ENCODE measurements at places on chromosomes 7 and 10.

DNA sequence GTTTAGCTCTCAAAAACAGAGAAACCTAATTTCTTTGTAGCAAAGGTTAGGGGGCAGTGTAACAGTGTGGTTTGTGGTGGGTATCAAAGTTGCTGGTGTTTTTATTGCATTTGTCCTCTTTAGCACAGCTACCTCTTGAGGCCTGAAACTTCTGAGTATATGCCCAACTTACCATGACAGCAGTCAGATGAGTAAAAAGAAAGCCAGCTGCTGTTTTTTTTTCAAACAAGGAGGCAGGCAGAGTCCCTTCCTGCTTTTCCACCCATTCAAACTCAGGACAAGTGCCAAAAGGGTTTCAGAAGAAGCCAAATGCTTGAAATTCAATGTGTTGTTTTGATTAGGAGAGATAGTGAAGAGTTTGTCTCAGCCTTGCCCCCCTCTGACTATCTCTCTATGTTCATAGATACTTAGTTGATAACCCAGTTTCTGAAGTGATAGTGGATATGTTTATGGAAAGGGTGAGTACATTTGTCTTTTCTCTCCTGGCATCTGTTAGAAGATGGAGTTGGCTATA lies 23.1 kb downstream of the GBF1 start:
- DNase-seq, result no peak

GRCh38 chr7:24836084-24836483 lies 78.8 kb upstream of the GSDME start:
- no peak for DNase-seq

GRCh38 chr10:83932245-83932644 lies 207.1 kb upstream of the GHITM start:
- DNase-seq, result no peak

GRCh38 chr10:76946270-76946669 lies 691.3 kb downstream of the KCNMA1 start:
- no peak for DNase-seq

DNA sequence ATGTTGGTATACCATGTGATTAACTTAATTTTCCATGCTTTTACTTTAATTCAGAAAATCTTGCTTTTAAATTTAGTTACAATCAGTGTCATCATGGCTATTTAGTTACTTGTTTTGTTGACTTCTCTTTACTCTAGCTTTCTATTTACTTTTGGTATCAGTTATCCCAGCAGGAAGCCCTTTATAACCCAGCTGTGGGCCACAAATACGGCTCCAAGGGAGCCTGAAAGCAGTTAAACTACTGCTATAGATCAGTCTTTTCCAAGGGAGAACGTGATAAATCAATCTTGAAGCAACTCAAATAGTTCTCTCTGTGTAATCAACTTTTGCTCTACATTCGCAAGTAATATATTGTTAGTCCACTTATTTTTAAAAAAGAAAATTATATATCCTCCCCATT lies 287.4 kb downstream of the CACNA2D1 start:
- DNase-seq, result no peak

GRCh38 chr10:22271786-22272185 lies 44.4 kb upstream of the COMMD3 start:
- DNase-seq, result no peak

- DNase-seq, result no peak
Measured at GRCh38 chr10:88372051-88372715, 210.9 kb downstream of the RNLS start.

DNA sequence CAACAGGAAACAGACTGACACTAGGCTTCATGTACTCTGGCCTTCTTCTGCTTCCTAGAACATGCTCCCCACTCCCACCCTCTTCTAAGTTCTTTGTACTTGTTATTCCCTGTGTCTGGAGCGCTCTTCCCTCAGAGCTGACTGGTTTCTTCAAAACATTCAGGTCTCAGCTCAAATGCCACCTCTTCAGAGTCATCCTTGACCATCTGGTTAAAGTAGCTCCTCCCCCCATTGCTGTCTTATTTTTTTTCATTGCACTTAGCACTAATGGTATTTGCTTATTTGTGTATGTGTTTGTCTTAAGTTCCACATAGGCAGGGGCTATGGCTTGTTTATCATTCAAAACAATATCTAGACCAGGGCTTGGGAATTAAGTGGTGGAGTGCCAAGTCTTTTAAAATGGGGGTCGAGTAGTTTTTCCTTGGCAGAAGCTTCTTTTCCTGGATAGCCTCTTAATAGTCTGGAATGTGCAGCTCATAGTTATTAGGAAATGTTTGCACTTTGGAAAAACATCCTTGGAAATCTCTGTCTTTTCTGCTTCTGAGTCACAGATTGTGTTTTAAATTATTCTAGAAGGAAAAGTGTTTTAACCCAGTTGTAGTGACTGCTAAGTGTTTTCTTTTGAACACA lies 60.0 kb downstream of the RALA start:
- DNase-seq, result no peak

- no peak for DNase-seq
Measured at GRCh38 chr10:17780727-17781126, 28.4 kb upstream of the MRC1 start.

DNA sequence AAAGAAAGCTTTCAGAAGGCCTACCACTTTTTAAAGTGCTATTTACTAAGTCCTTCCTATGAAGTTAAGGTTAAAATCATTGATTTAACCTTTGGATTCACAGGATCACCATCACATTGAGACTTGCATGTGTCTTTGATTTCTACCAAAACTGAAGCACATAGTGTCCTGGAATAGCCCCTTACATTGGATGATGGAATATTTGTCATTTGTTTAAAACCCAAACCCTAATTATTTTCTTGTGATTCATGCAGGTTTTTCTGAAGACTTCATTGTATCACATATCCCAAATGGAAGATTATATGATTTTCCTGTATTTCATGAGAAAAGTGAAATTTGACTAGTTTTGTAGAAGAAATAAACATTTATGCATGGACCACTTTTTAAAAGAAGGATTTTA lies 3.3 kb downstream of the SEMA3A start:
- no peak for DNase-seq

- DNase-seq, result peak; percentile 22
Measured at GRCh38 chr7:22660732-22661131, 66.3 kb upstream of the IL6 start.

DNA sequence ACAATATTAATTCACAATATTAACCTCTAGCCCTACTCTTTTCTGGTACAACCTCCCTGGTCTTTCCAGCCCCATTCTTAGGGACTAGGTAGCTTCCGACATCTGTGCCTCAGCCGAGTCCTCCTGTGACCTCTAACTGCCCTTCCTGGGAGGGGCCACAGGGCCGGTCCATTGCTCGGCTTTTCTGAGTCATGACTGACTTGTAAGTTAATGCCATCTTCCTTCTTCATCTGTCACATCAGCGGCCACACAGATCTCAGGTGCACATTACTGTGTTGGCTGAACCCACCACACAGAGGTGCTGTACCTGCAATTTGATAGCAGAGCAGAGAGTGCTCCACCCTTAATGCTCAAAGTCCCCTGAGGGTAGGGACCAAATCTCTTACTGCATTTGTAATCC lies 4.1 kb upstream of the CPA4 start:
- DNase-seq, result peak; percentile 14

- DNase-seq, result no peak
Measured at GRCh38 chr7:149752646-149753045, 20.7 kb downstream of the ZNF467 start.

- DNase-seq, result no peak
Measured at GRCh38 chr10:112143420-112143819, 40.1 kb downstream of the GPAM start.

- DNase-seq, result no peak
Measured at GRCh38 chr10:108801775-108802517, 1121.4 kb downstream of the XPNPEP1 start.

DNA sequence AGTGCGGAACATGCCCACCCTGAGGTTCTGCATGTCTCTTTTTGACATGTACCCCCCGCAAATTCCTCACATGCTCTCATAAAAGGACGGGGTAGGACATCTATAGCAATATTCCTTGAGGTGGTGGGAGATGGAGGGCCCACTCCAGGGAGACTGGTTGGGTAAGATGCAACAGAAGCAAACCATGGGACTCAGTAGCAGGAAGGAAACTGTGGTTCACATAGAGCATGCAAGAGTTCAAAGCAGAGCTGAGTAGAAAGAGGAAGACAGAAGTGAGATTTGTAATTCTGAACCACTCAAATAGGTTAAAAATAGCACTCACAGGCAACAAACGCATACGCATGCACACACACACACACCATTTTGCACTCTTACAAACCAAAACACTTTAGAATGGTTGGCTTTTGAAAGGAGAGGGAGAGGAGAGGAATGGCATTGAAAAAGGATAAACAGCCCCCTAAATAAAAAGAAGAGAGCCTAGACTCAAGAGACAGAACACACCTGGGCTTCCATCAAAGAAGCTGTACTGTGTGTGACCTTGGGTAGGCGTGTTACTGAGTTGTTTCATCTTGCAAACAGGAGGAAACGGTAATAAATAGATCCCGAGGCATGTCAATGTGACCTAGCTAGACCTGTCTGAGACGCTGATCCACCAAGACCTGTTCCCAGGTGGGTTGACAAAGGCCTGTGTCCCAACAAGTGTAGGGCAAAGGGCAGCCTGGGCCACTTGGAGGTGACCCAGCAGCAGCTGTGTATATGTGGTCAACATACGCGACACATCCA lies 77.6 kb upstream of the LRRC4 start:
- DNase-seq, result no peak

DNA sequence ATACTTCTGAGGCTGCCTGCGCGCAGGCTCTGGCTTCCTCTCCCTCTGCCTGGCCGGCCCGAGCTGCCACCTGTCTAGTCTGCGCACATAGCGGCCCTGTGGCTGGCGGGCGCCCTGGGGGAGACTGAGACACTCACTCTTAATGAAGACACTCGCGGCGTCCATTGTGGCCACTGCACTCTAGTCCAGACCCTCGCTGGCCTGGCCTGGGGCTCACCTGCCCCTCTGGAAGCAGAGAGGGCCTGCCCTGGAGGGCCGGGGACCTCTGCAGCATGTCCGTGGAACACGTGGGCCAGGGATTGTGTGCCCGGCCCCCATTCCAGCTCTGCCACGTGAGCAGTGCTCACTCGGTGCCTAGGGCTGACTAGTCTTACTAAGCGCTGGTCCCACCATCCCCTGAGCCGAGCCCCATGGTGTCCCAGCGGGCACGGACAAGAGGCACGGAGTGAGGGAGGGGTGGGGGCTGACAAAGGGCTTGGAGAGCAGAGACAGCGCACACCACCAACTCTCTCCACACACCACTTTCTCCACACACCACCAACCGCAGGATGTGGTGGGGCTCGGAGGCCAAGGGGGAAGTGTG lies 149.3 kb downstream of the ELFN1 start:
- no peak for DNase-seq

- no peak for DNase-seq
Measured at GRCh38 chr10:110971638-110972037, 52.2 kb downstream of the SHOC2 start.

DNA sequence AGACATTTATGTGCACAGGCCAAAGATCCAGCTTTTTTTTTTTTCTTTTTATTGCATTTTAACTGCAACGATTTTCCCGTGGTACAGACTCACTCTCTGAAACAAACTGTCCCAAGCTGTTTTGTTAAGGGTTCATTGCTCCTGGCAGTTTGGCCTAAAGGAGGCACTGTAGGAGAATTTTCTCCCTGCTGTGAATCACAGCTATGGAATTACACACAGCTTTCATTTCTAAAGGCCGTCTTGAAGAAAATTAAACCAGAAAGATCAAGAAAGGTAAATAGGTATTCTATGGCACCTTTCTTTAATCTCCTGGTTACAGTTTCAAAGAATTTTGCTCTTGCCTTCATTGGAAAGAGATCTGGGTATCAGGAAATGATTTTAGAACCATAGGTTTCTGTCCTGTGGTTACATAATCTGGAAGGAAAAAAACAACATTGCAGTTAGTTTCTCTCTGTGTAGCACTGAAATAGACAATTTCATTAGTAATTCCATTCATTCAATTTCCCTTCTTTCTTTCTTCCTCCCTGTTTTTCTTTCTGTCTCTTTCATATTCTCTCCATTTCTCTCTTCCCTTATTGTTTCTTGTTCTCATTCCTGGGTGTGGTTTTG lies 51.2 kb downstream of the PDK4 start:
- peak; percentile 64 for DNase-seq

DNA sequence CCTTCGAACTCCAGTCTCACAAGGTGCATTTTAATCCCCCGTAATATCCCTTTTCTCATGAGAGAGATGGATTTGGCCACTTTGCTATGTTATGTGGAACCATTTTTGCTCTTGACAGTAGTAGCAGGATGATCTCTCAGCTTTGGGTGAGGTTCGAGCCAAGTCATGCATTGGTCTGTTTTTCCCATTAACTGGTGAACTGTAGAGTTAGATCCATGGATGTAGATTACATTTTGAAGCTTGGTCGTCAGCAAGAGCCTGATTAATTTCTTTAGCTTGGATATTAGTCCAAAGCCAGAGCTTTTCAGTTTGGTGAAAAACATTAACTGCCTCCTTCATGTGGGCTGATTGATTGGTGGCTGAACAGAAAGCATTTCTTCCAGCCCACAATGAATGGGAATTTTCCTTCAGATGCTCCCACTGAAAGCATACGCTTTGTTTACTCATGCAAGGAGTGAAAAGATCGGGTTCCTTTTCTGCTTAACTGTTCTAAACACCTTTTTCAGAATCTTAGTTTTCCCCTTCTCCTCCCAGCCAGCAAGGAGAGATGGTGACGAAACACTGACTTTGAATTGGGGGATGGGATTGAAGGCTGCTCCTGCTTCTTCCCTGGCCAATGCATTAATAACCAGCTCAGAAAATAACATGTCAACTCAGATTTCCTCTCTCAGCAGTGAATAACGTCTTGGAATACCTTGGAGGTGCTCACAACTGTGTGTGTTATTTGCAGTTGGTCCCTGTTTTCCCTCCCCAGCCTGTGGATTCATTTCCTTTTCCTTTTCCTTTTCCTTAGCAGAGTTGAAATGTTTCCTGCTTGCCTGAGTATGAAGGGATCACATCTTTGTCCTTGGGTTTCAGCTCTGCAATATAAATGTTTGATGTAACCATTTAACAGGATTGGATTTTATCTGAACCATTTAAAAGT lies 351.8 kb upstream of the FZD8 start:
- no peak for DNase-seq

GRCh38 chr10:97778452-97779302 lies 6.9 kb upstream of the SFRP5 start:
- no peak for DNase-seq
